GM13977 (cell line): ENCODE measurements at places on chromosomes 12 and 14.

- DNase-seq: peak; percentile 81
Measured at GRCh38 chr12:107317751-107318555, 224.6 kb upstream of the CRY1 start.

- DNase-seq: no peak
Measured at GRCh38 chr12:68159681-68160304, at the start of gene IFNG. IFNG (minus strand) TSS chr12:68159740; CDS start chr12:68159615, 125 bp downstream.

DNA sequence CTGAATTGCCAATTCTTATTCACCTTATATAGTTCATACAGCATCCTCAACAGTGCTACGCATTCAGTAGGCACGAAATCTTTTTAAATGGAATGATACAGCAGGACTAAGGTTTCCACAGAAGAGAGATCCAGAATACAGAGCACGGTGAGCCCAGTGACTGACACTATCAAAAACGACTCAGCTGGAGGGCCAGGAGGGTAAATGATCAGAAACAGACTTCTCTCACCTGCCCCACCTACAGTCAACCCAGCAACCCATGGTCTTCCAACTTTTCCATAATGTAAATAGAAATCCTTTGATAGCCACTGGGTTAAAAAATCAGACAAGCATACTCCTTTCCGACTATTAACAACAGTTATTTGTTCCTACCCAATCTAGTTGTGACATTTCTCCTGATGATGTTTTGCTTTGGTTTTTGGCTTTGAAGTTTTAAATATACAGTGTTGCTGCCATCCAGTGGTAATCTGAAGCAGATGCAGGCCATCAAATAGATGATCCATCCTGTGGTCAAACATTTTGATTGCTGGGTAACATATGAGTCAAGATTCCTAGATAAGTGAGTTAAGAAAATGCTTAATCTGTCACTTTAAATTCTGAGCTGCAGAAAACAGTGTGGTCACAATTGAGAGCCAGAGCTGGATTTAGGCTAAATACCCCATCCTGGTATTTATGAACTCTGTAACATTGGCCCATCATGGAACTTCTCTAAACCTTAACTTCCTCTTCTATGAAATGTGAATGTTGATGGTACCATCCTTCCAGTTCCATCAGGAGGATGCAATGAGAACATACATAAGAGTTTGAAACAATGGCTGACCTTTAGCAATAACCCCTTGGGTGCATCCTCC lies 42.0 kb downstream of the GPHB5 start:
- DNase-seq: peak; percentile 53

DNA sequence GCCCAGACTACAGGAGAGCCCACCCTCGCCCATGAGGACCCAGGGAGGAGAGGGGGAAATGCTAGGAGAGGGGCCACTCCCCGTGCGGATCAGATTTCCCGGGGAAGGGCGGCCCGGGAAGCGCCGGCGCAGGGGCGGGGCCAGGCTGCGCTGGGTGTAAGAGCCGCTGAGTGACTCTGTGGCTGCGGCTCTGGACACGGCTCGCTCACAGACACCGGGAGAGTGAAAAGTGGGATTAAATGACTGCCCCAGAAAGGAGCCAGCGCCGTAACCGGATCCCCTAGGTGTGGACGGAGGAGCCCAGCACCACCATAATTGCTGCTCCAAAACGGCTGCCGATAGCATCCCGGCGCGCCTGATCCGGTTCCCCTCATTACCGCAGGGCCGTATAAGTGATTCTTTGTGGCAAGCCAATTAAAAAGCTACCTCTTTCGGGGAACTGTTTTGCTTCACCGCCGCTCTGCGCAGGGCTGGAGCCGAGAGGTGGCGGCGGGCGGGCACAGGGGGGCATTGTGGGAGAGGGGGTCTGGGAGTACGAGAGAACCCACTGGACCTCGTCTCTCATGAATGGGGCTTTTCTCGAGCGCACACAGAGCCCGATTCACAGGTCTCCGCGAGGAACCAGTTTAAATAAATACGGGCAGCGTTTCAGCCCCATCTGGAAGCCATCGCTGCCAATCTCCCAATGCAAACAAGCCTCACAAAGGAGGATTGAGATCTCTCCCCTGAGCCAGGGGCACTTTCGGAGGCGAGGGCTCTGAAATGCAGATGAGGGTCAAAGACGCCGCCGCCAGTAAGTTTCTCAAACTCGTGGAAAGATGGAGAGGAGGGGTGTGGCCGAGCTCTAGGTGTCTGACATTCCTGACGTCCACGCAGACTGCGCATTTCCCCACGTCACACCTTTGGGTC lies 2.5 kb downstream of the COL2A1 start:
- peak; percentile 42 for DNase-seq

DNA sequence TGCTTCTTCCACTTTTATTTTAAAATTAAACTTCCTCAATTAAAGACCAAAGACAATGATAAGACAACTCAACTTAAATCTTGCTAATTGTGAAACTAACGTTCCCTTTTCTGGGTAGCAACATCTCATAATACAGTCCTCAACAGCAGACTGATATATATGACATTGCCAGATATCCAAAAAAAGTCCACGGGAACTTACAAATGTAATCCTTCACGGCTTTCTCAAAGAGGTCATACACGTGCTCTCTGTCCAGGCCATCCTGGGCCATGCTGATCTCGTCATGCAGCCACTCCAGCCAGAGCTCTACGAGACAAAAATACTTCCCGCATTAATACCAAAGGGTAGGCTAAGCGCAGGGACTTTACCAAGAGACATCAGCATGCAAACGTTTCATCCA lies 13.3 kb downstream of the SART3 start:
- DNase-seq: no peak

DNA sequence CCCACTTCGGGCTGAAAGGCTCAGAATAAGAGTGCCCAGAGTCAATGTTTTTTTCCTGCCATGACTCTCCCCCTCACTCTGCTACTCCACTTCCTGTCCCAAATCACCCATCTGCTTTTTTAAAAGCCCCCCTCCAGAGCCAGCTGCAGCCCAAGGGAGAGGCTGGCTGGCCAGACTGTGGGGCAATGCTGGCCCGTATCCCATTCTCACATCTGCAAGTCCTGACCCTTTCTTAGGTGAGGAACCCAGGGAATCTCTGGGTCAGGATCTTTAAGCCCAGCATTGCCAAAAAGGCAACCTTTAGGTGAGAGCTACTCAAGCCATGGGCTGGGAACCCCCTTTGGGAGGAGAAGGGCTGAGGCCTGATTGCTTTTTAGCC lies 1.7 kb upstream of the ITGA5 start:
- DNase-seq: no peak

DNA sequence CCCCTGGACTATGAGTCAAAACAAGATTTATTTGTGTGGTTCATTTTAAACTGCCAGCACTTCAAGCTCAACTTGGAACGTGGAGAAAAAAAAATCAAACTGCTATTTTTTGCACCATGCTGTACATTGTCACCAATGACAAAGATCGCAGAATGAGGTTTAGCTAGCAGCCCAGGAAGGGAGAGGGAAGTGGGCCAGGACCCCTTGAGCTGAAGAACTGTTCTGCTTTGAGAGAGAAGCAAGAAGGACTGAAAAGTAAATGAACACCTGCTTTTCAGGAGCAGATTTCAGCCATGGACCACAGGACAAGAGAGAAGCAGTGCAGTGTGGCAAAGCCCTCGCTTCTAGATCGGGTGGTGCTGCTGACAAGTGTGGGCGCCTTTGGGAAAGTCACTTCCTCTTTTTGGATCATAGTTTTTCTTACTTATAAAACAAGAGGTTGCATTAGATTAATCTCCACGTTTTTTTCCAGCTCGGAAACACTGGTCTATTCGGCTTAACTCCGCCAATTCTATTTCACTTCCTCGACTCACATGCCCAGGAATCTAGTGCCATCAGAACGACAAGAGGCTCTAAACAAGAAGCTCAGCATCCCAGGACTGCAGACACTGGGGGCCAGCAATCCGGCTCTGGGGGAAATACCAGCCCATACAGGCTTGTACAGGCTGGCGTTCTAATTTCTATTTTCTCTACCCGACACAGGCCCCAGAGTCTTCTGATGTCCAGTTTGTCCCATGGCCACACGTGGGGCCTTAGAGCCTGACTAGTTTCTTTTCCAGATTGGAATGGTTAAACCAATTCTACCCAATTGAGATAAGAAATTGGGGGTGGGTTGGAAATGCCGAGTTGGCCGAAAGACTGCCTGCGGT lies 129.9 kb downstream of the CRACR2A start:
- peak; percentile 34 for DNase-seq

GRCh38 chr12:109269428-109269827 lies 39.7 kb downstream of the FOXN4 start:
- DNase-seq: no peak
